ENCODE measurements at places on chromosomes 2 and 18. TPM values are rescaled to one million over a fixed set of nuclear protein-coding genes. Genes with fewer than 3 reads are reported as not detected.

Gene MGAT4A
- total RNA-seq = not detected

DNA sequence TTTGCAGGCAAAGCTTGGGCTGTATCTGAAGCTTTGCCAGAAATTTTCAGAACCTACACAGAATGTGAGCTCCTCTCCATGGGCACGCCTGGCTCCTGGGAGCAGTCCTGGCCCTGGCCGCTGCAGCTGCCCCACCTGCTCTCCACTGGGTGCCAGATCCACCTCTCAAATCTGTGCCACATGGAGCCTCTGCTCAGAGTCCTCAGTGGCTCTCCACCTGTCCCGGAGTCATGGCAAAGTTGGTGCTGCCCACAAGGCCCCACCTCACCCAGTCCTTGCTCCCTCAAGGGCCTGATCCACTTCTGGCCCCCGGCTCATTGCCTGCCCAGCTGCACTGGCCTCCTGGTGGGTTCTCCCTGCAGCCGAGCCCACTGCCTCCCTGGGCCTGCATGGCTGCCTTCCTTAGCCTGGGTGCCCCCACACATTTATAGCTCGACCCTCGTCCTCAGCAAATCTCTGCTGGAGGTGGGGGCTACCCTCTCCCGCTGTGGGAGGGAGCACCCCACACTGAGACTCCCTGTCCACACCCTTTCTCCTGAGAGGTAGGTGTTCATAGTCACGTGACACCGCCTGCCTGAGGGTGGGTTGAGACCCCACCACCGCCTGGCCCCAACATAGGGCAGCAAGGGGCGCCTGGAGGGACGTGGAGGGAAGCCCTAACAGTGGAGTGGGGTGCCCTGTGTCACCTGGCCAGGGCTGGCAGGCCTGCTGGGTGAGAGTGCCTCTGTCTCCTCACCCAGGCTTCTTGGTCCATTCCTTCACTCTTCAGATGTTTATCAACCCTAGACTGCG lies 224.1 kb downstream of the SH3RF3 start:
- DNase-seq = no peak

GRCh38 chr2:191622374-191623320 lies 55.3 kb upstream of the NABP1 start:
- DNase-seq = no peak

DNA sequence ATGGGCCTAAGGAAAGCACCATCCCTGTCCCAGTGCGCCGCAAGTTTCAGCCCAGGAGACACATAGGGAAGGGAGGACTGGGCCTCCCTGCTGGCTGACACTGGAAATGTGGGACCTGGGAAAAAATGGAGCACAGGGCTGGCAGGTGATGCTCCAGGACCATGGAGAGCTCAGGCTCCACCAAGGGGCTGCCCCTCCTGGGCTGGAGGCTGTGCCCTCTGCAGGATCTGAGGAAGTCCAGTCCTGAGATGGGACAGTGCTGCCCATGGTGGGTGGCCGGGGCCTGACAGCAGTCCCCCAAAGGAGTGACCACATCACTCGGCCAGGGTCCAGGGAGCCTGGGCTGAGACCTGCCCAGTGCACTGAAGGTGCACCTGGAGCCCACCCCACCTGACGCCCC lies 108.6 kb upstream of the TEKT4 start:
- DNase-seq = no peak

DNA sequence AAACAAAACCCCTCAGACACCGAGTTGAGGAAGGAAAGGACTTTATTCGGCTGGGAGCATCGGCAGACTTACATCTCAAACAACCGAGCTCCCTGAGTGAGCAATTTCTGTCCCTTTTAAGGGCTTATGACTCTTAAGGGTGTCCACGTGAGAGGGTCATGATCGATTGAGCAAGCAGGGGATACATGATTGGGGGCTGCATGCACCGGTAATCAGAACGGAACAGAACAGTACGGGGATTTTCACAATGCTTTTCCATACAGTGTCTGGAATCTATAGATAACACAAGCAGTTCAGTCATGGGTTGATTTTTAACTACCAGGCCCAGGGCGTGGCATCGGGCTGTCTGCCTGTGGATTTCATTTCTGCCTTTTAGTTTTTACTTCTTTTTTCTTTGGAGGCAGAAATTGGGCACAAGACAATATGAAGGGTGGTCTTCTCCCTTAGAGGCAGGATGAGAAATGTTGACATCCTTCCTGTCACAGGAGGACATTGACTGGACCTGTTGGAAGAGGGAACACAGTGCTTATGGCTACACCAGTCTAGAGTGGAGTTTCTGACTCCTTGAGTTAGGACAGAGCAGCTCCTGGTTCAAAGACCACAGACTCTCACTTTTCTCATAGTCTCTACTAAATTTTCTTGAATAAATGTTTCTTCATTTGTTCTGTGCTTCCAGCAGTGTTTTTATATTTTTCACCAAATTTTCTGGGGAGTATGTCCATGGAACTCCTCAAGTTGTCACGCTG lies 35.8 kb downstream of the SPOPL start:
- no peak for DNase-seq

GRCh38 chr2:61557381-61557780 lies 19.2 kb upstream of the XPO1 start:
- DNase-seq = no peak

DNA sequence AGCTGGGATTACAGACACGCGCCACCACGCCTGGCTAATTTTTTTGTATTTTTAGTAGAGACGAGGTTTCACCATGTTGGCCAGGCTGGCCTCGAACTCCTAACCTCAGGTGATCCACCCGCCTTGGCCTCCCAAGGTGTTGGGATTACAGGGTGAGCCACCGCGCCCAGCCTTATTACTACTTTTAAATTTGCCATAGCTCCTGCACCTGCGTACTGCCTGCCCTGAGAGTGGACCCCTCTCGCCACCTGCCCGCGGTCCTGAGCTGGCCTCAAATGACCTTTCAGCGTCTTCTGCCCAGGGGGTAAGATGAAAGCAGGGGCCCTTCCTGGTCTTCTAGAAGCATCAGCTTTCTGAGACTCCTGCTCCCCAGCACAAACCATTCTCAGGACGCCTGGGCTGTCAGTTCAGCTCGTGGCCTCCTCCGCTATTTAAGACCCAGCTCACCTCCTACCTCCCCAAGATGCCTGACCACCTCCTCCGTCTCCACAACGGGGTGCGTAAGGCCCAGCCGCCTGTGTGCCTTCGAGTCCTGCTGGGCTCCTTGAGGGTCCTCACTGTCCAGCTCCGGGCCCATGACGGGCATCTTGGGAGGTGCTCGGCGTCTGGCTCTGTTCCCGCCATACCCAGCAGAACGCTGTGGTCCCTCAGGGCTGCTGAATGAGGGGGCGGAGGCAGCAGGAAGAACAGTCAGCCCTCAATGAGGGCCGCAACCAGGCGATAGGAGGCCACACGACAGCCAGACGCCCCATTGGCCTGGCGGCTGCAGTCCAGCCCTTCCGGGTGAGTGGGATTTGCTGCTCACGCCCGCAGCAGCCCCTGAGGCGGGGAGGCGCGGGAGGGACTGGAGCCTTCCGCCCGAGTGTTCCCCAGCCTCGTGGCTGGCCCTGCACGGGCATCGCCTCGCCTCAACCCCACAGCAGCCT lies 266.6 kb downstream of the TFCP2L1 start:
- DNase-seq = no peak

Gene SEPTIN10
- total RNA-seq = 99.8 TPM

GRCh38 chr18:32772581-32773381 lies at the start of gene KLHL14:
KLHL14 (minus strand) TSS chr18:32773023; CDS start chr18:32770591, 2,432 bp downstream.
- DNase-seq = no peak

DNA sequence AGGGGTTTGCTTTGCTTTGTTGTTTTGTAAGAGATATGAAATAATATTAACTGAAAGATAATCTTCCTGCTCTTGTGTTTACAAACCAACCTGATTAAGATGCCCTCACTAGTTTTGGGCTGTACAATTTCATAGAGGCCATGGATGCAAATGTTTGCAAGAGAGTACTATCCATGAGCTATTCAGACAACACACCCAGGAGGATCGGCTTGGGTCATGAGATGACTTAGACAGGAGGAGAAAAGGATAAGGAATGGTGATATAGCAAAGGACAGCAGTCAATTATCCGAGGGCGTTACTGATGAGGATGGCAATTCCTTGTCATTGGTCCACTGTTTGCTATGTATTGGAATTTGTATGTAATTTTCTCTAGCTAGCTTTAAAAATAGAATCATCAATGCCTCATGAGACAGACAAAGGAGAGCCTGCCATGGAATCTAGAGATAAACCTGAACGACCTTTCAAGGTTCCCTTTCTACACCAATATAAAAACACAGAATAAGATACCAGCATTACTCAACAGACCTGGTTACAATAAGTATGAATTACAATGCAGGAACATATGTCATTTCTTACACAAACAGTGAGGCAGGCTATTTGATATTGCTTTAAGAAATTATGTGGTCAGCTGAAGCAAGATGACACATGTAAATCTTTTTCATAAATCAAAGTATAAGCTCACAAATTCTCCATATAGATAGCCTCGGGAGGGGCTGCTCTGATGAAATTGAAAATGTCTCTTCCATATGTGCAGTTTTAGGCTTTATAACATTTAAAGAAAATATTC lies 54.4 kb upstream of the SOS1 start:
- DNase-seq = no peak

DNA sequence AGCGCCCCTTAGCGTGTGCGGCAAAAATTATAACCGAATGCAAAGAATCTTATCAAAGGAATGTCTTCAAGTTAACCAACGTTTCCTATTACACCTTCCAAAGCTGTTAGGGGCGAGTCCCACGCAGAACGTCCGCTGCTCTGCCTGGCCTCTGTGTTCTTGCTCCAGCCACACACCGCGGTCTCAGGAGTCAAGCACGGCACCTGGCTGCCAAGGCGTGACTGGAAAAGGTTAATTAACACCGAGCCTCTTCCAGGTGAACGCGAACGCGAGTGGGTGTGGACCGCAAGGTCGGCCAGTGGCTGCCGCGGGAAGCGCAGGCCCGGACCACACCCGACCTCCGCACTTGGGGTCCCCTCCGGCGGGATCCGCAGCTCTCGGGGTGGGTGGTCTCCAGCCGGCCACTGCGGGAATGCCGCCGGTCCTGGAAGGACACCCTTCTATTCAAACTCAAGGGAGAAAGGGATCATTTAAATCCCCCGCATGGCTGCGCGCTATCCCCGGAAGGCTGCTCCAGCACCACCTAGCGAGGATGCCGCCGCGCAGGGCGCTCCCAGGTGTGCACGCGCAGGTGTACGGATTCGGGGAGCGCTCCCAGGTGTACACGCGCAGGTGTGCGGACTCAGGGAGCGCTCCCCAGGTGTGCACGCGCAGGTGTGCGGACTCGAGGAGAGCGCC lies 830 bp downstream of the CYB5A start:
- DNase-seq = no peak

GRCh38 chr2:23859983-23860382 lies 66.9 kb downstream of the ATAD2B start:
- no peak for DNase-seq

- no peak for DNase-seq
These were observed 44.4 kb upstream of the LRRTM1 start for GRCh38 chr2:80348953-80349352.

GRCh38 chr18:49865401-49865800 lies 52.1 kb upstream of the ACAA2 start:
- DNase-seq = no peak

DNA sequence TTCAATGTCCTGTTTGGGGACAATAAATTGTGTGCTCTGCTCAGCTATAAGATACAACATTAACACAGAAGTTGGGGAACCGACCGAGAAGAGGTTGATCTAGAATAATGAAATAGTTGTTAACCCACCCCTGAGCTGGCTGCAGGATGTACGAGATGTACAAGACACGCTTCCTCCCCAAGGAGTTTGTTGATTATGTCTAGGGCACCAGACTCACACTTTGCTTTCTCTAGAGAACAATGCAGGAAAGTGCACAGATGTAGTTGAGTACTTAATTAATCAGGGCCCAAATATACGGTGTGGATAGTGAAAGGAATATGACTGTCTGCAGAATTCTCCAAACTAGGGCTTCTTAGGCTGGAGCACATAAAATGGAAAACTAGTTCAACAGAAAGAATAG lies 415.2 kb upstream of the TNP1 start:
- DNase-seq = no peak

Gene REG1B
- not detected for total RNA-seq

Gene UGT1A10
- total RNA-seq = not detected

GRCh38 chr2:33583194-33583938 lies 15.7 kb downstream of the FAM98A start:
- no peak for DNase-seq

DNA sequence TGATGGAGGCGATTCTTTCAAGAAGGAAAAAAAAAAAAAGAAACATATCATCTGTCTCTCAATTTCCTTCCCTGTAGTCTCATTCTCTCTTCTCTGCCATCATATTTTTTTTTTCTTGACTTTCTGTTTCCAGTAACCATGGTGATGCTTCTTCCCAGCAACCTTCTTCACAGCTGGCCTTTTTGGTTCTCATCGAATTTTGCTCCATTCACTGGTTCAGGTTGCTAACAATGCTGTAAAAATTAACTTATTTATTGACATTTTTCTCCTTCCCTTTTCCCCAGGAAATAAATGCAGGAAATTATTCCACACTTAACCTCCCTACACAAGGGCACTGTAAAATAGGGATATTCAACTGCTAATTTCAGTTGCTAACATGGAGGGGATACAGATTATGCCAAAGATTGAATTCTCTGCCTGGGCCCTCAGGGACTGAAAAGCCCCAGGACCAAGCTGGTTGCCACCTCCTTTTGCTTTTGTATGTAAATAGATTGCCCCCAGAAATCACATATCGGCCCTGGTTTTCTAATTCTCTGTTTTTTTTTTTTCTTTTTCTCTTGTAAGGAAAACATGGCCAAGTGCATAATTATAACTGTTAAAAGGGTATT lies 154.7 kb downstream of the MAP2 start:
- no peak for DNase-seq

GRCh38 chr2:239952665-239953417 lies 72.3 kb downstream of the NDUFA10 start:
- DNase-seq = no peak

- DNase-seq = no peak
These were observed 18.1 kb downstream of the TGFA start for GRCh38 chr2:70535573-70535972.

- DNase-seq = no peak
These were observed 27.4 kb upstream of the MTIF2 start for GRCh38 chr2:55296393-55296792.

GRCh38 chr18:5646739-5647138 lies 102.9 kb upstream of the EPB41L3 start:
- DNase-seq = no peak

- DNase-seq = no peak
These were observed 40.2 kb downstream of the INPP4A start for GRCh38 chr2:98484652-98485452.

Data from SJSA1 (cell line).